Stimulated activated CD8-positive, alpha-beta memory T cell treated with anti-CD3 and anti-CD28 coated beads, Interleukin-2, amount 100 ng/mL, for 1 hour (primary cell): ENCODE measurements at places on chromosomes 2 and 18.

DNA sequence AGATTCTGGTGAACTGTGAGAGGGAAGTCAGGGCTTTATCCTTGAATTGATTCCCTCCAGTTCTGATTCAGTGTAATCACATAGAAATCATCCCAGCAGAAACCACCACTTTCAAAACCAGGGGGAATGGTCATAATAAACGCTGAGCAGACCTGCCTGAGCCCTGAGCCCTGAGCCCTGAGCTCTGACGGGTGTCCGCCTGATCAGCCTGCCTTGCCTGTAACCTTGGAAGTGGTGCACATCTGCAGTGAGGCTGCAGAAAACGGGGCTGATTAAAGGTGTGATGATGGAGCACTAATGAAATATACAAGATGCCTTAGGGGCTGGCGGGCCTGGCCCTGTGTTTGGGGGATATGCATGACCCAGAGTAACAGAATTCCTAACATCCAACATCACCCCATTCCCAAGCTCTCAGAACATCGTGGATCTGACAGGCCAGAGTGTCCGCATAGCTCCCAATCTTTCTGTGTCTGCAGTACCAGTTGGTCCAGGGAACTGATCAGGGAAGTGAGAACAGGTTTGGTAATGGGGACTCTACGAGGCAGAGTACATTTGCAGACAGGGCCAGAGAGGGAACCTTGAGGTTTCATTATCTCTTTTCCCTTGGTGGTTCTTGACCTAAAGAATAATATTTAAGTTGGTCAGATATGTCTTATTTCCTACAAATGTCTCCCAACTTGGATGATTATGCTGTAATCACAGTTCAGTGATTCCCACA, 37.8 kb downstream of the KCTD18 start:
- no peak for DNase-seq

DNA sequence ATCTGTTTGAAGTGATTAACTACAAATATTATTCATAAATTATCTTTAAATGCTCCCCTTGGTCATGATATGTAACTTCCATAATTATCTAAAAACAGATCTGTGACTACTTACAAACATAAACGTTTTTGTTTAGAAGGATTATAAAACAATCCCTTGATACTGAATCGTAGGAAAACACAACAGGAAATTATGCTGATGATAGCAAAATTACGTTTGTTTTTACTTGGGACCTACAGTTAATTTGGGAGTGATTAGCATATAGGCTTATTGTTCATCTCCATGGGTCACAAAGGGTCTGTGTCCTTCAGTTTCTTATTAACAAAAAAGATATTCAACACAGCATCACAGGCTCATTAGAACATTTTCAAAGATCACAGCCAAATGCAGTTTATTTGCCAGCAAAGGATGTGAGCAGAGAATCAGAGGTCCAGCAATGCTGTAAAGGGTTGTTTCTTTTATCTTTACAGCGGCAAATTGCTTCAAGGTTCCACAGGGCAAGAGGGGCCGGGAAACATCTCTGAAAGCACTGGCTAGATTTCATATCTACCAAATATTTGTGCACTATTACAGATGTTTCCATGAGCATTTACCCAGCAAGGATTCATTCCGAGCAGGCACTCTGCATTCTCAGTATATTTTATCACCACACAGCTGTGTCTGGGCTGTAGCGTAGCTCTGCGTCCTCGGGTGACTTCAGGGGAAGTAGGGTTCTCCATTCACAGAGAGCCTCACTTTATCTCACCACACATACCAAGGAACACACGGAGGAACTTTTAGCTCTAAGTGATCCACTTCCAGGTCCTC, 4.1 kb downstream of the CCDC195 start:
- DNase-seq = no peak

DNA sequence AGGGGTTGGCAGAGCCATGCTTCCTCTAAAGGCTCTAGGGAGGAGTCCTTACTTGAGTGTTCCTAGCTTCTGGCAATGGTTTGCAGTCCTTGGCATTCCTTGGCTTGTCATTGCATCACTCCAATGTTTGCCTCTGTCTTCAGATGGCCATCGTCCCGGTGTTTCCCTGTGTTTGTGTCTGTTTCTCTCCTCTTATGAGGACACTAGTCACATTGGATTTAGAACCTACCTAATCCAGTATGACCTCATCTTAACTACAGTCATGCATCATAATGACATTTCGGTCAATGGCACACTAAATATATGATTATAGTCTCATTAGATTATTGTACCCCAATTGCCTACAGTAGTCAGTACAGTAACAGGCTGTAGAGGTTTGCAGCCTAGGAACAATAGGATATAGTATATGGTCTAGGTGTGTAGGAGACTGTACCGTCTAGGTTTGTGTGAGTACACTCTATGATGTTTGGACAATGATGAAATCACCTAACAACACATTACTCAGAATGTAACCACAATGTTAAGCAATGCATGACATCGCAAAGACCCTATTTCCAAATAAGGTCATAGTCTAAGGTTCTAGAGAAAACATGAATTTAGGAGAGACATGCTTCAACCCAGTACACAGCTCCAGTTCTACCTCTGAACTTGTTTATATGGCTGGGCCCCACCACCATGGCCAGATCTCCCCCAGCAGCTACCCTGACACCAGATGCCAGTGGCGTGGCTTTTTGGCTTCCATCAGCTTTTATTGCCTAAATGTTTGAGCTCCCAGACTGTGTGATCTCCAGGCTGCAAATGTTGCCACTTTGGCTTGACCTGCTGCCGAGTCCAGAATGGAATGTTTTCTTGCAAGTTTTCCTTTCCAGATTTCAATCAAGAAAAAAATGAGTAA, 22.1 kb downstream of the SRD5A2 start:
- DNase-seq = no peak

- no peak for DNase-seq
Observed at GRCh38 chr2:38248255-38248654, 128.8 kb downstream of the ATL2 start.

DNA sequence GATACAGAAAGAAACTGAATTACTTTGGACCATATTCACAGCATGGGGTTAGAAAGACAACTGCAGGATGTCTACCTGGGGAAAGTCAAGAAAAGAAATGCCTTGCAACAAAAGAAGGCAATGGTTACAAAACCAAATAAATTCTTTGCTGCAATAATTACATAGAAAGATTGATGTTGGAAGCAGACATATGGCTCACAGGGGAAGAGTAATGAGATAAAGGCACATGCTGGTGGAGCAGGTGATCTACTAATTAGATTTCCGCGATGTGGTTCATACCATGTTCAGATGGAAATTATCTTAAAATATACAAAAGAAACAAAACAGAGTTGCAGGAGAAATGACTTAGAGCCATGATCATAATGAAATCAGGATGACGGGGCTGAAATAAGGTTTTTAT, 718.8 kb upstream of the PKDCC start:
- DNase-seq = no peak

DNA sequence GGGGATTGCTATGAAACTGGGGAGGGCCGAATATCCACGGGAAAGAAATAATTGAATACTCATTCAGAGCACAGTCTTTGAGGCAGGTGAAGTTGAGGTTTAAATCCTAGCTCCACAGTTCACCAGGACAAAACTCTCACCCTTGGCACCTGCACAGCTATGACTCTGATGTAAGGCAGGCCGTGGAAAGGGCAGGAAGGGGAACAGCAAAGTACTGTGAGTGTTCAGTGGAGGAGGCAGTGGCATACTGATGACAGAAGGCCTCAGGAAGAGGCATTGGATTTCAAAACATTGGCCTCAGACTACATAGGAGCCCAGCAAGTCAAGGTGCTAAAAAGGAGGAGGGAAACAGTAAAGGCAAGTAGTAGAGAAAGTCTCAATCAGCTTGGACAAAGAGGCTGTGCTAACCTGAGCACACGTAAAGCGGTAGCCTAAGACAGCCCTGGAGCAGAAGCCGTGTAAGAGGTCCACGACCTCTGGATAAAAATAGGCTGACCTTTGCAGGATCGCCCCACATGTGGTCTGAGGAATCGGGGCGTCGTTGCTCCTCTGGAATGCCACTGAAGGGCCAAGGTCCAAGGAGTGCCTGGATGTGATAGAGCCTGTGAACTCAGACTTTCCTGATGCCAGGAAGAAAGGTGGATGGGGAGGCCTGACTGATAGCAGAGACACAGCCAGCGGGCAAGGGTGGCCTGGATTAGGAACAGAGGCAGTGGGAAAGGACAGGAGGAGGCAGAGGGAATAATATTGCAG, 243.6 kb downstream of the PID1 start:
- DNase-seq = no peak
